ENCODE measurements at places on chromosomes 5 and 9. TPM values are rescaled to one million over a fixed set of nuclear protein-coding genes. Genes with fewer than 3 reads are reported as not detected.

DNA sequence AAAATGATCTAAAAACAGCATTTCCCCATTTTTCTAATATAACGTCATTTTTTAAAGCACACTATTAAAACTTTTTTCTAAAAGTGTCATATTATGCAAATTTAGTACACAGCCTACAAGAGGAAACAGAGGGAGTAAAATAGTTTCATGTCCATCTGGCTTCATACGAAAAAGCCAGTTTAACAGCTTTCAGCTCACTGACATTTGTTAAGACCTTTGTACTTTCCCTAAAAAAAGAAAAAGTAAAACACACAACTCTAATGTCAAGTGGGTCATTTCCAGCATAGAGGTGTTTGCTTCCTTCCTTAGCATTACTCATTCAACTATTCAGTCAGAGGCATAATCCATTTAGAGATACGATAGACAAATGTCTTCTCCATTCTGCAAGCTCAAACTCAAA lies 49.4 kb downstream of the ABHD17B start:
- peaks cover 12% of the 10 kb centered on the region for H3K36me3 ChIP-seq
- H3K27ac ChIP-seq, result no peak overlapping the region
- H3K4me3 ChIP-seq, result no peak overlapping the region
- no peaks in the 10 kb centered on the region for H3K4me1 ChIP-seq
- DNase-seq, result no peak
- no peaks in the 10 kb centered on the region for H3K27me3 ChIP-seq

DNA sequence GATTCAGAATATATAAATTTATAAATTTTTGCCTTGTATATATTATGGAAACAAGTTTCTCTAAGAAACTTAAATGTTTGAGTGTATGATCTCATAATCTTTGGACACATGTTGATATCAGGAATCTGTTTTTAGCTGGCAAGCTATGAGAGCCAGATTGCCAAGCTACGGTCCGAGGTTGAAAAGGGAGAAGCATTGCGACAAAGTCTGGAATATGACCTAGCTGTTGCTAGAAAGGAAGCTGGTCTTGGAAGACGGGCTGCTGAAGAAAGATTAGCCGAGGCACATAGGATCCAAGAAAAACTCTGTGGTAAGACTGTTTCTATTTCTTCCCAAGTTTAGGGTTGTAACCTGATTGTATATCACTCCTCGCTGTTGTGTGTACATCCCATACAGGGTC lies 25.9 kb downstream of the CCDC171 start:
- no peaks in the 10 kb centered on the region for H3K4me1 ChIP-seq
- H3K27me3 ChIP-seq, result no peaks in the 10 kb centered on the region
- no peaks in the 10 kb centered on the region for H3K36me3 ChIP-seq
- no peak overlapping the region for H3K27ac ChIP-seq
- no peak for DNase-seq
- no peak overlapping the region for H3K4me3 ChIP-seq

DNA sequence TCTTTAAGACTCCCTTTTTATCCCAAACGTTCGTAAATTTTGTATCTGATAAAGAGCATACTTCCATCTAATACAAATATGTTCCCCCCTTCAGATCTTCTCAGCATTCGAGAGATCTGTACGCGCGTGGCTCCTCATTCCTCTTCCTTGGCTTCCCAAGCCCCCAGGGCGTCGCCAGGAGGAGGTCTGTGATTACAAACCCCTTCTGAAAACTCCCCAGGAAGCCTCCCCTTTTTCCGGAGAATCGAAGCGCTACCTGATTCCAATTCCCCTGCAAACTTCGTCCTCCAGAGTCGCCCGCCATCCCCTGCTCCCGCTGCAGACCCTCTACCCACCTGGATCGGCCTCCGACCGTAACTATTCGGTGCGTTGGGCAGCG lies 19.9 kb downstream of the CDKN2A start:
- peaks cover 28% of the 10 kb centered on the region for H3K36me3 ChIP-seq
- H3K27me3 ChIP-seq, result no peaks in the 10 kb centered on the region
- DNase-seq, result peak; percentile 63
- peaks cover 9% of the 10 kb centered on the region for H3K4me1 ChIP-seq
- peak overlapping the region; percentile 77 for H3K4me3 ChIP-seq

GRCh38 chr5:62330302-62330701 lies 24.3 kb downstream of the KIF2A start:
- no peak overlapping the region for H3K27ac ChIP-seq
- no peak for DNase-seq
- no peak overlapping the region for H3K4me3 ChIP-seq
- peaks cover 16% of the 10 kb centered on the region for H3K4me1 ChIP-seq
- no peaks in the 10 kb centered on the region for H3K27me3 ChIP-seq
- 0 out of 2 replicates have a peak, but pooled peaks cover 5% of the 10 kb centered on the region for H3K36me3 ChIP-seq

- no peak overlapping the region for H3K4me3 ChIP-seq
- no peaks in the 10 kb centered on the region for H3K36me3 ChIP-seq
- H3K27ac ChIP-seq, result no peak overlapping the region
- DNase-seq, result no peak
These were observed 56.9 kb downstream of the AHRR start for GRCh38 chr5:378301-378891.

DNA sequence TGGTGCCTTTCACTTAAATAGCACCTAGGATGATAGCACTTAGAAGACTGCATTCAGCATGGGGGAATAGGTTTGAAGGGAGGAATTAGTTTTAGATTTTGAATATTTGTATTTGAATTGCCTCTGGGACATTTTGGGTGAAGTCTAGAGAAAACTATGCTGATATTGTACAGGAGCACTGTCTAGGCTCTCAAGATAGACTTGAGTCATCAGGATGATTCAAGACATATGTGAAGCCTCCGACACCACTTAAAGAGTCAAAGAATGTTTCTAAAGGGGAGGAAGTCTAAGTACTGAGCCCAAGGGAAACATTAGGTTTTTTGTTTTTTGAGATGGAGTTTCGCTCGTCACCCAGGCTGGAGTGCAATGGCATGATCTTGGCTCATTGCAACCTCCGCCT lies 63.9 kb upstream of the CCDC180 start:
- DNase-seq, result no peak
- no peaks in the 10 kb centered on the region for H3K27me3 ChIP-seq
- no peak overlapping the region for H3K27ac ChIP-seq
- H3K36me3 ChIP-seq, result no peaks in the 10 kb centered on the region
- no peaks in the 10 kb centered on the region for H3K4me1 ChIP-seq
- H3K4me3 ChIP-seq, result no peak overlapping the region

DNA sequence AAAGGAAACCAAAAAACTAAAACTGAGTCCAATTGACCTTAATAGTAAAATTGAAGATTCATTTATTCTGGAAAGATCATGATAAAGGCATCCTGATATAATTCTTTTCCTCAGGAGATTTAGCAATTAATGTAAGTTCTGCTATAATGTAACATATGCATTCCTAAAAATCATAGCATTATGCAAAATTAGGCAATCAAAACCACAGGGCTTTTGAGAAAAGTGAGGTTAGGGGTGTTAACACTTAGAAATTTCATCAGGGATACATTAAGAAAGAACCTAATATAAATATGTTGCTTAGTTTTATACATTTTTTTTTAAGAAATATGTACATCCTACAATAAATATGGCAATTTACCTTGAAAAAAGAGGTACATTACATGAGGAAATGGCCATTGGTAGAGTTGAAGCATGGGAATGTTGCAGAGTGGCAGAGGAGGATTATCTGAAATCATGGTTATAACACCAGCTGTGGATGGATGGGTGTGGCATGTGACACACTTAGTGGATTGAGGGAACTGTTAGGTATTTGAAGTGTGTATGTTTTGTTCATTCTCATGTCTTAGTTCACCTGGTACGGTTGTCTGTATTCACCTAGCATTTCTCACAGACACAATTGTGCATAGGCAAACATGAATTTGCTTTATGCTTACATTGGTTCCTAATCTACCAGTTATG lies 51.1 kb downstream of the CCNH start:
- no peak overlapping the region for H3K4me3 ChIP-seq
- no peak overlapping the region for H3K27ac ChIP-seq
- peaks cover 12% of the 10 kb centered on the region for H3K4me1 ChIP-seq
- peaks cover 38% of the 10 kb centered on the region for H3K36me3 ChIP-seq
- no peaks in the 10 kb centered on the region for H3K27me3 ChIP-seq

DNA sequence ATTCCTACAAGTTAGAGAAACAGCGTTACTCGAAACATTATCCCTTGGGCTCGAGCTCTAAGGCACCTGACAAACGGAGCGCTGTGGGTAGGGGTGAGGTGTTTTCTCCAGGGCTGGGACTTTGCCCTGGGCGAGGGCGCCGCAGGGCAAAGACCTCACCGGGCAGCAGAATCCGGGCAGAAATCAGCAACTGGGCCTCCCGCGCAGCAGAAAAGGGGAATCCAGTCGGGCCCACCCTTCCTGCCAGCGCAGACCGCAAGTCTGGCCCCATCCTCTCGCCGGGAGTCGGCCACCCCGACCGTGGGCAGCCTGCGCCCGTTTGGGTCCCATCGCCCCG lies 430 bp upstream of the MSH3 start:
- peaks cover 12% of the 10 kb centered on the region for H3K4me1 ChIP-seq
- no peaks in the 10 kb centered on the region for H3K27me3 ChIP-seq
- H3K36me3 ChIP-seq, result peaks cover 10% of the 10 kb centered on the region
- peak; percentile 47 for DNase-seq

DNA sequence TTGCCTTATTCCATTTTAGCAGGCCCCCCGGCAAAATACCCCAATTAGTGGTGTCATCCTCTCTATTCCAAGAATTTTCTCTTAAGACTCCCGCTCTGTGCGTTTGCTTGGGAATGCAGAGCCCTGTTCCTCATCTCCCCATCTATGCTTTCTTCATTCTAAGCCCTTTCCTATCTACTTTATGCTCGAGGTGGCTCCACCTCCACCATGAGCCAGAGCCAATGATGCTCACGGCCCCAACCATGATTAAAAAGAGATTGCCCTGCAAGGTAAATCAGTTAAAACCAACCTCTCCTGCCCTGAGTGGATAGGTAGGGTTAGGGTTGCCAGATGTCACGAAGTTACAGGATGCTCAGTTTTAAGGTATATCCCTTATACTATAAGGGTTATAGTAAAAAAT lies 677 bp upstream of the TXNDC15 start:
- DNase-seq, result peak; percentile 20
- H3K4me3 ChIP-seq, result peak overlapping the region; percentile 96
- H3K36me3 ChIP-seq, result no peaks in the 10 kb centered on the region

DNA sequence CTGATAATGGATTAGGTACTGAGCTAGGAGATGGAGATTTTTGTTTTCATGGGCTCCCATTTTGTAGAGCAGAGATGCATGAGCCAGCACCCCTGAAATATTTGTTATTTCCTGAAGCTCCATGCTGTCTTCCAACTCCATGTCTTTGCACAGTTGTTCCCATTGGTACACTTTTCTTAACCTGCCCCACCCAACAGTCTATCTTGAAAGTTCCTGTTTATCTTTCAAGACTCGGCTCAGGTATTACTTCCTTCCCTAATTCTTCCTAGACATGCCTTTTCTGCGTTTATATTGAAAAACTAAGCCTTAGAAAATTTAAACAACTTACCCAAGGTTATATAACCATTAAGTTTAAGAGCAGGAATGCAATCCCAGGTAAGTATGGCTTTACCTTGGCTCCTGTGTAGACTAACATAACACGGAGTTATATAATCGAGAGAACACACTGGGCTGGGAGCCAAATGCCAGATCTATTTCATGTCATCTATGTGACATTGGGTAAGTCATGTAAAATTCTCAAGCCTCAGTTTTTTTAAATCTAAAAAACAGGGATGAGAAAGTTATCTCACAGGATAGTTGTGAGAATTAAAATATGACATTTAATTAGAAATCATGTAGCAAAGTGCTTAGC lies 67.4 kb downstream of the LIX1 start:
- no peak overlapping the region for H3K4me3 ChIP-seq
- no peaks in the 10 kb centered on the region for H3K4me1 ChIP-seq
- no peaks in the 10 kb centered on the region for H3K36me3 ChIP-seq
- H3K27ac ChIP-seq, result no peak overlapping the region

- H3K4me3 ChIP-seq, result no peak overlapping the region
- DNase-seq, result no peak
- no peaks in the 10 kb centered on the region for H3K36me3 ChIP-seq
These were observed 147.4 kb downstream of the ESM1 start for GRCh38 chr5:54837981-54838380.

DNA sequence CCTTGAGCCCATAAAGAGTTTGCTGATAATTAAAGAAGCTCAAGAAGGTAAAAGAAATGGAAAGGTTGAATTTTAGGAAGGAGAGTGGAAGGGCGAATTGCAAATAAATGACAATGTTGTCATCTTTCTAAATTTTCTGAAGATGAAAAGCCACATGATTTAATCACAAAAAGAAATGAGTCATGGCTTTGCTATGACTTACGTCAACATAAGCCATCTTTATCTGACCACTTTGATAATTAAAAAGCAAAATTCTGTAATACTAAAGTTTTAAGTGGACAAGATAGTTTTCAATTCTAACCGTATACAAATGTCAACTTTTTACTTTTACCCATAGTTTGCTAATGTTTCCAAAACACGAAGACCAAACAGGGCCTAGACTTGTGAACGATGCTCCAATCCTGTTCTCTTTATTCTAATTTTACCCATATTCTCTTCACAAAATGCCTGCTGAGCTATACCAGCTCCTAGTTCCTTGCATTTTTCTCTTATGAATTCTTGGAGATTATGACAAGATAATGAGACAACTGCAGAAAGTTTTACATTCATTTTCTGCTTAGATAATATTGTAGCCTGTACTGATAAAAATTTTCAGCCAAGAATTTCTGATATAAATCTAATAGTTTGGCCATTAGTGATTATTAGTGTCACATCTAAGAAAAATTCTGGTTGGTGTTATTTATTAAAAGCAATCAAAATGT lies 21.8 kb upstream of the PRUNE2 start:
- H3K36me3 ChIP-seq, result no peaks in the 10 kb centered on the region
- no peak overlapping the region for H3K4me3 ChIP-seq
- DNase-seq, result no peak
- H3K27me3 ChIP-seq, result no peaks in the 10 kb centered on the region
- no peaks in the 10 kb centered on the region for H3K4me1 ChIP-seq

The FOXD4L6 gene
- not detected for total RNA-seq

The ADAMTS6 gene
- 6.0 TPM for total RNA-seq

The NR2F1-AS1 gene
- total RNA-seq, result 11.3 TPM

Data from SJCRH30 (cell line).